Left ventricle myocardium superior (tissue), 1 donor: ENCODE measurements at places on chromosomes 3 and 15. TPM values are rescaled to one million over a fixed set of nuclear protein-coding genes. Genes with fewer than 3 reads are reported as not detected.

- DNase-seq: no peak
Measured at GRCh38 chr3:55854494-55854893, 367.4 kb upstream of the WNT5A start.

DNA sequence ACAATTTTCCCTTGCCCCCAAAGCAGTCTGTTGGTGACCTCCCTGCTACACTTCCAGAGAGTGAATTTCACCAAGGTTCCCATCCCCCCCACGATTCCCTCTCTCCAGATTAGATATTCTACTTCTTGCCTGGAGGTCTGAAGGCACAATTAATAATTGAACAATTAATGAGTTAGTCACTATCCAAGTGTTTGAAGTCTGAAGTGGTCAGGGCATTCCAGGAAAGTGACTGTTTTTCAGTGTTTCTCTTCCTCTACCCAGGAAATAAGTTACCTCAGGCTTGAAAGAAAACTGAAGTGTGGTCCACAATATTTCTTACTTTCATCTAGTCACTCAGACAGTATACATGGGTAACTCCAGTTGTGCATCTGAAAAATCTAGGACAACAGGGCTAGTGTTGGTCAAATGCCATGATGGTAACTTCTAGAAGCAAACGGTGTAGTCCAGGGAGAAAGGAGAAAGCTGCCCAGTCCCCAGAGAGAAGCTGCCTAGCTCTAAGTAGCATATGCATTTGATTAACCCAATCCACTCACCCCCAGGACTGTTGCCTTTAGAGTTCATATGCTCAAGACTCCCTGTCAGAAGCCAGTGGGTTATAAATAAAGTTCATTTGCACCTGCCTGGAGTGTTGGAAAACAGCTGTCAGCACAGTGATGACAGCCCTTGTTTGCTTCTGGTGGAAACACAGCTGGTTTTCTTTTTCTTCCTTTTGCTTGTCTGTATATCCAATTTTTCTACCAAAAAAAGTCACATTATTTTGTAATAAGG is 2.3 kb upstream of the TM4SF4 start:
- DNase-seq: no peak

DNA sequence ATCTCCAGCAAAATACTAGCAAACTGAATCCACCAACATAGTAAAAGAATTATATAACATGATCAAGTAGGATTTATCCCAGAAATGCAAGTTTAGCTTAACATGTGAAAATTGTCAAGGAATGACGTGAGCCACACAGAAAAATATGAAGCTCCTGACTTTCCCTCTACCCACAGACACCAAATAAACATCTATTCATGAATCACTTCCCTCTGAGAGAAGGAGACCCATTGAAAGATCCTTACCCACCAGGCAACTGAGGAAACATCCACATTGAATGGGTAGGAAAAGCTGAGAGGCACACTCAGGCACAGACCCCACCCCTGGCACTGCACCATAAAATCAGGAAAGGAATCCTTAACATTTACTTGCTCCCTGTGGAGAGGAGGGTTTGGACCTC is 102.2 kb upstream of the MANF start:
- no peak for DNase-seq

DNA sequence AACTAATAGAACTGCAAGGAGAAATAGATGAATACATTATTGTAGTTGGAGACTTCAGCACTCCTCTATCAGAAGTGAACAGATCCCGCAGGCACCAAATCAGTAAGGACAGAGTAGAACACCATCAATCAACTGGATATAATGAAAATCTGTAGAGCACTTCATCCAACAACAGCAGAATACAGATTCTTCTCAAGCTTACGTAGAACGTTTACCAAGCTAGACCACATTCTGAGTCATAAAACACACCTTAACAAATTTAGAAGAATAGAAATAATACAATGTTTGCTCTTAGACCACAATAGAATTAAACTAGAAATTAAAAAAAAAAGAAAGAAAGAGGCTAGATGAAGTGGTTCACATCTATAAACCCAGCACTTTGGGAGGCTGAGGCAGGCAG is 70.7 kb upstream of the NEDD4 start:
- no peak for DNase-seq

Gene TRANK1
- total RNA-seq: 6.6 TPM

DNA sequence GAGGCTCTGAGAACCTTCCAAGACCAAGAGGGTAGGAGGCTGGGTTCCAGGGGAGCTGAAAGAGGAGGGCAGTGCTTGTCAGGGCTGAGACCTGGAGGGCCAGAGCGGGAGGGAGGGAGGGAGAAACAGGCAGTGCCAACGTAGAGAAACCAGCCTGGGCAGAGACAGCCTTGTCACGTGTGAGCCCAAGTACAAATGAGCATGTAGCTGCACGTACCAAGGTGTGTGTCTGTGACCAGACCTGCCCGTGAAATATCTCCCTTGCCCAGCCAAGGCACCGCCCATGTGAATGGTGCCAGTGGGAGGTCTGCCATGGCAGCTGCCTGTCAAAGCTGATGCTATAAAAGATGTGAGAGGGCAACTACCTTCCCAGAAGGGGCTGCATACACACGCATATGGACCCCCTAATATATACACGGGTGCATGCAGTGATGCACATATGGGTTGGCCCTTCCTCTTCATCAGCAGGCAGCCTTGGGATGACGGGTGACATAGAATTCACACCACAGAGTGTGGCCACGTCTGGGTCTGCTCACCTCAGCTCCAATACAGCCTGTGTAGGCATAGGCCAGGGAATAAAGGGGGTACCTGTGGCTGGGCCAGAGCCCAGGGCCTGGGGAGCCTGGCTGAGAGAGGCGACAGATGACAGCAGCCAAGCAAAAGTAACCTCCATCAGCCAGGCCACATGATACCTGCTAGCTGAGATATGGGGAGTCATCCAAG is 7.8 kb upstream of the CTDSPL start:
- DNase-seq: no peak

Gene SYNPR
- not detected for total RNA-seq

- peak; percentile 46 for DNase-seq
Measured at GRCh38 chr15:65195548-65195923, 10.4 kb upstream of the CLPX start.

DNA sequence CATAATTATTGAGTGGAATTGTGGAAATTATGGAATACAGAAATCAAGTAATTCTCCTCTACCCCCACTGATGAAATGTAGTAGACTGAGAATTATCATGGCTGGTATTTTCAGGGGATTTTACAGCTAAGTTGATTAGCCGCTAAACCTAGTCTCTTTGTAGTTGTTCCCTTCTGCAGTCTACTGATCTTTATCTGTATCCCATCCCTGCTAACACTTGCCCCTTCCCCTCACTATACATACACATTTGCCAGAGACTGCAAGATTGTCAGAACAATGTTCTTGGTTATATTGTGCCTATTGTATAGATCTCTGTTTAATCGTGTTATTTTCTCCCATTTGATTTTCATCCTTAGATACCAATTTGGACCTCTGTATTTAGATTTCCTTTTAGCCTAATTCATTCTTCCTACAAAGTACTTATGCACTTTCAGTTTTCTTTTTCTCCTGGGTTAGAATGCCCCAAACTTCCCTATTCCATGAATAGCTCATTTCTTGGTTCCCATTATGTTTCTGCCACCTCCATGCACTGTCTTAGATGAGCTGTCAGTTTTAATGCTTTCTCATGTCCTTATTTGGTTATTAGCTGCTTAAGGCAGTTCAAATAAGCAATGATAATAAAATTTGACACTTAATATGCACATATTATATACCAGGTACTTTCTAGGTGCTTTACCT is 86.9 kb downstream of the CDIN1 start:
- no peak for DNase-seq

Gene CLDN11
- total RNA-seq: 4.2 TPM

DNA sequence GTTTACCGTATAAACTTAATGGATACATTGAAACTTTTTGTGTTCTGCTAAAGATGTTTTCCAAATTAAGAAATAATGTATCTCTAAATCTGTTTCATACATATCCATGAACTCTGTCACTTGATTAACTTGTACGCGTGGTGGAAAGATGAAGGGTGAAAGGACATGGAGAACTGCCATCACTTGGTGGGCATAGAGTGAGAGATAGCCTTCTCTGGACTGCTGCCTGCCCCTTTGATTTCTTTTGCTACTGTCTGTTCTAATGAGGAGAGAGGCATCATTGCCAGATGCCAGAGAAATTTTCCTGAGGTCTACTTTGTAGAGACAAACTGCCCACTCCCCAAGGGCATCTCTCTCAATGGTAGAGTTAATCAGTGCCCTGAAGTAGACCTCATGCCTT is 120.5 kb downstream of the SLMAP start:
- no peak for DNase-seq

Gene CAND2
- 69.2 TPM for total RNA-seq

Gene MAN2A2
- 146 TPM for total RNA-seq

- DNase-seq: peak; percentile 51
Measured at GRCh38 chr3:184491867-184492615, 69.5 kb upstream of the EPHB3 start.

DNA sequence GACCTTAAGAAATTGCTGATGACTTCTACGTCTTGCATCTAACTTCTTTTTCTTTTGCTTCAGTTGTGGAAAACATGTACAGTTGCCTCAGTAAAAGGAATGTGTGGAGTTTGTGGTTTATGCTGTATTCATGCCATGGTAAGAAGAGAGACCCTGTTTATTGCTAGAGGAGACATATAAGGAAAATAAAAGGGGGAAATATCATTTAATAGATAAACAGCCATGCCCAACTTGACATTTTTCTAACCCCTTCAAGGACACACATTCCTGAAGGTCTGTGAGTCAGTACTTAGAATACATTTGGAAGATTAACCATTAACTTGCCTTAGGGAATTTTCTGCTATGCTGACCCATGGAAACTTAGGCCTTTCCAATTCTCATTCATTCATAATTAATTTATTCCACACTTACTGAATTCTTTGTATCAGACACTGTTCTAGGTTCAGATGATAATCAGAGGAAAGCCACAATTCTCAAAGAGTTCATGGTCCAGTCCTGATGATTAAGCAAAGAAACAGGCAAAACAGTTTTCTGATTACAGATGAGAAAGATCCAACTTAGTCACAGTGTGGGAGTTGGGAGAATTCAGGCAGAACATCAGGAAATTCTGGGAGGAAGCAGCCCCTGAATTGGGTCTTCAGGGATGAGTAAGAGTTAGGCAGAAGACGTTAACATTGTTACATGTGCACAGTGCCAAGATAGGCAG is 329.8 kb upstream of the RASGRP1 start:
- DNase-seq: no peak

DNA sequence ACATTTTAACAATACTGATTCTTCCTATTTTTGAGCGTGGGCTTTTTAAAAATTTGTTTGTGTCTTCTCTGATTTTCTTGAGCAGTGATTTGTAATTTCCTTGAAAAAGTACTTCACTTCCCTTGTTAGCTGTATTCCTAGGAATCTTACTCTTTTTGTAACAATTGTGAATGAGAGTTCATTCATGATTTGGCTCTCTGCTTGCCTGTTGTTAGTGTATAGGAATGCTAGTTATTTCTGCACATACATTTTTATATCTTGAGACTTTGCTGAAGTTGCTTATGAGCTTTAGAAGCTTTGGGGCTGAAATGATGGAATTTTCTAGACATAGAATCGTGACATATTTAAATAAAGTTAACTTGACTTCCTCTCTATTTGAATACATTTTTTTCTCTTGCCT is 582.8 kb upstream of the BCHE start:
- DNase-seq: no peak

DNA sequence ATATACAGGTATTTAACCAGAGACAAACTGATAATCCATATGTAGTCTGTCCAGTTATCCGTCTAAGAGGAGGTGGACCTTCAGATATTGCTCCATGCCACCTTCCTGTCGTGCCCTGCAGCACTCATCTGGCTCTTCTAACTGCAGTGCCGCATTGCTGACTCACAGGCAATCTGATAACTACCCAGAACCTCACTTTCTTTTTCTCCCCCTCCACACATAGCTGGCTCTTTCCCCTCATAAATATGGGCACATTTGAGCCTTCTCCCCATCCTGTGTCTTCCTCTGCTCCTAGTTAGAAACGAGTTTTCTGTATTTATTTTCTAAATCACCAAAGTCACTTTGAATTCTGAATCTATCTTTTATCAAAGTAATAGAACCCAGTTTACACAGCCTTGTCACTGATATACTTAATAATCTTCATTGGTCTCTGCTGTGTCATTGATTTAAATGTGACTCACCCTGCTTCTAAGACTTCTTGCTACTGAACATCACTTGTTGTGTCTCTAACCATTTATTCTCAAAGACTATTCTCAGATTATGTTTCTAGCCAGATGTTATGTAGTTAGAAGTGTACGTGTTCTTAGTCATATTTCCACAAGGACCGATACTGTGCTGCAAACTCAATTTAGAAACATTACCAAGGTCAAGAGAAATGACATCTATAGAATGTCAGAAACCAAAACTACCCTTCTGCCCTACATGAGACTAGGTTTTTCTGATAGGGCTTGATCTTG is 17.4 kb upstream of the KCNMB2 start:
- no peak for DNase-seq

DNA sequence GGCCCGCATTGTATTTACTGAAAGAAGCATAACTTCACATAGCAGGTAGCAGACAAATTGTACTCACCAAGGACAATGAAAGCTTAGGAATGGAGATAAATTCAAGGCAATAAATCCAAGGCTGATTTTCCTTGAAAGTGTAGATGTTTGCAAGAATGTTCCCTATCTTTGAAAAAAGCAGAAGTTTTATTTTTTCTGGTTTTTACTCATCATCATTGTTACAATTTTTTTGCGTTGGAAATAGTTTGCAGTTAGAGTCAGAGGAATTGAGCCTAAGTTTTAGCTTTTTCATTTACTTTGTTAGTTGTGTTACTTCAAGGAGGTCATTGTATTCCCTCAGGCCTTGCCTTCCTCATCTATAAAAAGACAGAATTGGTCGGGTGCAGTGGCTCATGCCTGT is 213.9 kb upstream of the TBL1XR1 start:
- DNase-seq: no peak

DNA sequence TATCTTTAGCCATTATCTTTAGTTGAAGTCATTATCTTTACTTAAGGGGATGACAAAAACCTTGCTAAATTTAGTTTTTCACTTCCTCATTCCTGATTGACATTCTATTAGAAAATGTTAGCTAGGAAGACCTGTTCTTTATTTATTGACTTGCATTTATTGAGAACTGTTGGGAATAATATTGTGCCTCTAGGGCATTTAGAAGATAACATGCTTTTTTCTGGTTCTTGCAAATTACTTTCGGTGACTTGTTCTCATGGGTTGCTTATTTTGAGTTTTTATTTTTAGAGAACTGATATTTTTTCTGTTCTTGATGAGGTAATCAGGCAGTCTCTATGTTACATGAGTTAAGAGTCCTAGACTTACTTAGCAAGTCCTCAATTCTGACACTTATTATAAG is 48.3 kb upstream of the CTDSPL start:
- no peak for DNase-seq

Gene MAP6D1
- 2.3 TPM for total RNA-seq

Gene SLC22A14
- not detected for total RNA-seq

- no peak for DNase-seq
Measured at GRCh38 chr3:28682121-28682520, 333.5 kb upstream of the AZI2 start.

Gene TUSC7
- total RNA-seq: not detected

Gene RETNLB
- total RNA-seq: not detected

DNA sequence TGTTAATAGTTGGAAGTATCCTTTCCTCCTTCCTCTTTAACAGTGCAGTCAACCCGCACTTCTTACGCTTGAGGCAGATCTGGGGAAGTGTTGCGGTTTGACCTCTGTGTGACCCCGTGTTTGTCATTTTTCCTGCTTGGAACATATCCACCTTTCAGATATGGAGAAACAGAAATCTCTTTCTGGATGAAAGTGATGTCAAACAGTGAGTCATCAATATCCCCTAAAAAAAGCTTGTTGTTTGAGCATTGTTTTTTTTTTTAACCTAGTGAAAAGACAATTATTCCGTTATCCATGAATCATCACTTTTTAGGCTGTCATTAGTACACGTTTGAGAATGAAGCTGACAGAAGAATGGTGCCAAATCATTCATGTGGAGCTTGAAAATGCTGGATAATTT is 293.7 kb downstream of the ARPP21 start:
- no peak for DNase-seq

Gene AHSG
- total RNA-seq: not detected
